NCI-H2029 (cell line): ENCODE measurements at places on chromosomes 7 and 10.

GRCh38 chr10:25017154-25017590, 760 bp downstream of the THNSL1 start:
- DNase-seq, result peak; percentile 24

GRCh38 chr7:28483908-28484605, 71.7 kb downstream of the CREB5 start:
- no peak for DNase-seq

GRCh38 chr10:51910189-51910588, 210.8 kb upstream of the CSTF2T start:
- DNase-seq, result no peak

DNA sequence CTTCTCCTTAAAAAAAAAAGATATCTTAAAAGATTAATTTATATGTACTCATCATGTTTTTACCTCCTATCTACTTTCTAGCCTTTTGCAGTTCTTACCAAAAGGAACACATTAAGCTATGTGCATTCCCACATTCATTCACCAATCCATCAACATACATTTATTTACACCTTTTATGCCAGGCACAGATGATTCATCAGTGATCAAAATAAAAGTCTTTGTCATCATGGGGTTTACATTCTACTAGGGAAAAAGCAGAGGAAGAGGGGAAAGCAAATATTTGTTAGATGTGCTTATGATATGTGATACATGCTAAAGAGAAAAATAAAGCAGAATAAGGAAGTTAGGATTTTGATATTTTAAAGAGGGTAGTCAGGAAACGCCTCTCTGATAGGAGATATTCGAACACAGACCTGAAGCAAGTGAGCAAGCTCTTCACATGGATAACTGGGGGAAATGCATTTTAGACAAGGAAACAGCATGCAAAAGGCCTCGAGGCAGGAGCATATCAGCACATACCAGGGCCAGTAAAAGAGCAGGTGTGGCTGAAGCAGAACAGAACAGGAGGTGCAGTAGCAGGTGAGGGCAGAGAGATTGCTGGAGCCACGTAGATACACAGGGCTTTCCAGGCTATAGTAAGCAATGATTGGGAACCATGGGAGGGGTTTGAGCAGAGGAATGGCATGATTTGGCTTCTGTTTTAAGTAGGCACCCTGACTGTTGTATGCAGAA, 67.4 kb downstream of the REEP3 start:
- DNase-seq, result peak; percentile 41

GRCh38 chr10:71471006-71471405, 74.3 kb downstream of the CDH23 start:
- DNase-seq, result no peak

- no peak for DNase-seq
Observed at GRCh38 chr10:109103278-109103677, 820.0 kb downstream of the XPNPEP1 start.

DNA sequence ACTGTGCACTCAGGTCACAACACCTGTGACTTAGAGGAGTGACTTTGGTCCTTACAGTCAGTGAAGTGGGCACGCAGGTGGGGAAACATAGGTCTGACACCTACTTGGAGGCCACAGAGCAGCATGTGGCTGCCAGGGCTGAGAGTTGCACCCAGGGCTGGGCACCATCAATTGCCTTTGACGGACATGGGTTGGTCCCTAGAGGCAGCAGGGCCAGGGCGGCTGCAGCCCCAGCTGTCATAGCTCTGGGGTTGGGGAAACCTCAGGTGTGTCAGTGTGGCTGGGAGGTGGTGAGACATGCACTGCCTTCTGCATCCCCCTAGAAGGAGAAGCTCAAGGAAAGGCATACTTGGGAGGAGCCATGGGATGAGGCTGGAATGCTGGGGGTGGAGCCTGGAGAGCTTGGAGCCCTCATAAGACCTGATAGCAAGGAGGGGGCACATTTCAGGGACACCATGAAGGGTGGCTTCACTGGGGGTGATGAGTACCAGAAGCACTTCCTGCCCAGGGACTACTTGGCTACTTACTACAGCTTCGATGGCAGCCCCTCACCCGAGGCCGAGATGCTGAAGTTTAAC, at the start of gene INMT:
INMT (plus strand) TSS at position 440 of the 578 bp plus-strand sequence; CDS start at position 456, 16 bp downstream.
- DNase-seq, result no peak

DNA sequence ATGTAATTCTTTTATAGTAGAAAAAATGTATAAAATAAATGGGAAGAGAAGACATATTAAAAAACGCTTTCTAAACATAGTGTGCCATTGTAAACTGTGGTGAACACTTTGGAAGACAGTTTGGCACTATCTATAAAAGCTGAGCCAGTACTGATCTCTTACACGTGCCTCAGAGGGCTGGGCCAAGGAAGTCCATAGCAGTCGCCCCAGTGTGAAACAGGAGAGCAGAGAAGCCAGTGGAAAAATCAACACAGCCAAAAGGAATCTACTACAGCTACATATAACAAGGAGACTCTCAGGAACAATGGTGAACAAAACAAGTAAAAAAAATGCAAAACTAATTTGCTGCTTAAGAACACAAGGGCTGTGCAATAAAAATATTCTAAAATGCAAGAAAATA, 20.6 kb downstream of the SEPHS1 start:
- no peak for DNase-seq

DNA sequence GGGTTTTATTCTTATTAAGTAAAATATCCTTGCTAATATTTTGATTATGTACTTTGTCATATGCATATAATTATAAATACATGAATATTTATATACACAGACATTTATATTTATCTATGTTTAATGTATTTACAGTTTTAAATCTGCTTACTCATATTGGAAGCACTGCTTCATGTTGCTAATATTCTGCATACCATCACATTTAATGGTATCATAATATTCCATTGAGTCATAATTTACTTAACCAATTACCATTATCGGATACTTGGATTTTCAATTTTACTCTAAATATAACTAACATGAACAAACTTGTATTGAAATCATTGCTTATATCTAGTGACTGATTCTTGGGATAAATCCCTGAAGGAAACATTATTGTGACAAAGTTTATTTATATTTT, 155.2 kb downstream of the MBL2 start:
- no peak for DNase-seq

DNA sequence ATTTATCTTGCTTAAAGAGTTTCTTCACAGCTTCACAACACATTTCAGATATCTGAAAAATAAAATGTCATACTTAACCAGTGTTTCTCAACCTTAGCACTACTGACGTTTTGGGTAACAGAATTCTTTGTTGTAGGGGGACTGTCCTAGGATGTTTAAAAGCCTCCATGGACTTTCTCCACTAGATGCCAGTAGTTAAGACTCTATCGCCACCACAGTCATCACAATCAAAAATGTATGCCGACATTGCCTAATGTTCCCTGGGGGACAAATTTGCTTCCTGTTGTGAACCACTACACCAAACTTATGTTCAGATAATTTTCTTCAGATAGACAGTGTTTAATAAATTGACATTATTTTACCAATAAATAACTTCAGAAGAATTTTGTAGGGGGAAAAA, 13.4 kb downstream of the NOC3L start:
- DNase-seq, result no peak

DNA sequence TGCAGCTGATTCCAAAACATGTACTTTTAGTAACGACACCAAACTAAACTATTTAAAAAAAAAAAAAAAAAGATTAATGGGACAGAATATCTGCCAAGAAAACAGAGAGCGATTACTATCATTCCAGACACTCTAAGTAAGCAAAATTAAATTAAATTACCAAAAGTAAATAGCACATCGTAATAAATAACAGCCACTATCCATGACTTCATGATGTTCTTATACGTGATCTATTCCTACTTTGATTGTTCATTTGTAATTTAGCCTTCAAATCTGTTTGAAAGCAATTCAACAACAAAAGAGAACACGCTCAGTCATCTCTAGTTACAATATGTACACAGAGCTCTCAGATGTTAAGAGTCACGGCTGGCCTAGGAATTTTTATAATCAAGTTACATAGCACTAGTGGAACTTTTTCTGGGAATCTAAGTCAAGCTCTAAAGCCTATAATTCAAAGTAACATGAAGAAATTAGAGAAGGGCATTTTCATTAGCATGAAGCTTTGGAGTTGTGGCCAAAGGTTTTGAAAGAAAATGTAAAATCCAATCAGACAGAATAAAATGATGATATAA, 241.7 kb upstream of the NEBL start:
- peak; percentile 12 for DNase-seq

- DNase-seq, result no peak
Observed at GRCh38 chr7:18889436-18889835, 228.0 kb downstream of the TWIST1 start.

- no peak for DNase-seq
Observed at GRCh38 chr7:43642897-43643630, 60.2 kb downstream of the STK17A start.
